RCC 7860 (cell line): ENCODE measurements at places on chromosomes 11 and 22.

GRCh38 chr22:21942407-21943343 is 10.0 kb downstream of the PPM1F start:
- peak; percentile 84 for DNase-seq

GRCh38 chr22:49372530-49373288 is 455.0 kb downstream of the BRD1 start:
- DNase-seq: peak; percentile 48

DNA sequence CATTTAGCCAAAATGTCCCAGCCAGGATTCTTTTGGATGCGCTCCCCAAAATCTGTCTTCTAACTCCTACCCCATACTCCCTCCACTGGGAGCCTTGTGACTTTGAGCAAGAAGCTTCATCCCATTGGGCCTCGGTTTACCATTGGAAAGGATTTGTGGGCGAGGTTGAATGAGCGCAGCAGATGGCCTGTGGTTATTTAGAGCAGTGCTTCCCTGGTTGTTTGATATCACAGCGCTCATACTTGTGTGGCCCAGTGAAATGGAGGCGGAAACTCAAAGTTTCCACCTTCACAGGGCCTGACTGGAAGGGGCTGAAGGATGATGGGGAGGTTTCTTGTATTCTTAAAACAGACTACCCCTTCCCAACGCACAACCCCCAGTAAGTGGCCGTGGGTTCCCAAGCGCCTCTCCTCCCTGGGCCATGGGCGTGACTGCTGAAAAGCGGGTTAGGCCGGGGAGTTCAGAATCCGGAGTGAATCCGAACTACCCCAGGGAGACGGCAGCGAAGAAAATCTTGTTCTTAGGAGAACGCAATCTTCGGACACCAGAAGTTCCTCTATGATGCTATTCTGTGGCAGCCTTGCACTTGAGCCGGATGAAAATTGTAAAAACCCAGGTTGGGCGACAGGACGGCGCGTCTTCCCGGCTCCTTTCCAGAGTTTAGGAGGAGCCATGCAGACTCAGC is 1.2 kb upstream of the ATF4 start:
- DNase-seq: peak; percentile 31

DNA sequence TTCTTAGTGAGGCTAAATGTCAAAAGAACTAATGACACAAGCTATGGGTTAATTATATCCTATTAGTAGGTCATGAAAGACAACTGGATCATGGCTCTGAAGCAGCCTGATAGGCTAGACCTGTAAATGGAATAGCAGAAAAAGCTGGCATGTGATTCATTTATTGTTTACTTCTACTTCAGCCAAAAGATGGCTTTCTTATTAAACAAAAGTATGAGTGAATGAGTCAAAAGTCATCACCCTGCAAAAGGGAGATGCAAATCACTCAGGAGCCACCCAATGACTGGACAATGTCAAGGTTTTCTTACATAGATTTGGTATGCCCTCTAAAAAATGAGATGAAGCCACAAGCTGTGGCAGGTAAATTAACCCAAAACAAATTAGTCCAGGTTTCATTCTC is 138.0 kb downstream of the TRPC6 start:
- no peak for DNase-seq
